ENCODE measurements at places on chromosomes 6 and 20.

- no peak for DNase-seq
Observed at GRCh38 chr6:108739496-108740330, 108.5 kb upstream of the ARMC2 start.

DNA sequence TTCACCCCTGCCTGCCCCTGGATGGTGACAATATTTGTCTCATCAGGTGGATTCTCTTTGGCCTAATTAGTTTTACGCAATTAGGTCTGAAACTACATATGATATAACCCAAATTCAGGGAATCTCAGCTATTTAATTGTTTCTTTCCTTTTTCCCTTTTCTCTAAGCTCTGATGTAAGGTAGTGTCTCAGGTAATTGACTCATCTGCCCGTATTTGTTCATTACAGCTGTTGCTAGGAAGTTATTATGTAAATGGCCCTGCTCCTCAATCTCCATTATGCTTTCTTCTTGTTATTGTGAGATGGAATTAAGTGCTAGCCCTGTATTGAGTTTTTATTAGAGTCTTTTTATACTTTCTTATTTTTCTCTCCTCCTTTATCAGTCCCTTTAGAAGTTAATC is 378.2 kb upstream of the ARID1B start:
- no peak for DNase-seq

DNA sequence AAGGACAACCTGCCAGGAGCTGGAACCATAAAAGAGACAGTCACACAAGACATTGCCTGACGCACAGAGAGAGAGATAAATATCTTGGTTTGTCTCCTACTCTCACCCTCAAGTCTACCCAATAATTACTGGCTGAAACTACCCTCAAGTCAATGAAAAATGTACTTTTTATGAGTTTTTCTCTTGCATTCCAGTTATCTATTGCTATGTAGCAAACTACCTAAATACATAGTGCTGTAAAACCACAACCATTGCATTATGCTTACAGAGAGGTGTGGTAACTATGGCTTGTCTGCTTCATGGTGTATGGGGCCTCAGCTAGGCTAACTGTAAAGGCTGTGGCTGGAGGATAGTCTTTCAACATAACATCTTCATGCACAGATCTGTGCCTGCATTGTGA is 247.8 kb downstream of the HAO1 start:
- DNase-seq: no peak

- no peak for DNase-seq
Observed at GRCh38 chr6:128723667-128724066, 159.3 kb upstream of the LAMA2 start.

- no peak for DNase-seq
Observed at GRCh38 chr6:28824793-28825731, 98.7 kb downstream of the TRIM27 start.

DNA sequence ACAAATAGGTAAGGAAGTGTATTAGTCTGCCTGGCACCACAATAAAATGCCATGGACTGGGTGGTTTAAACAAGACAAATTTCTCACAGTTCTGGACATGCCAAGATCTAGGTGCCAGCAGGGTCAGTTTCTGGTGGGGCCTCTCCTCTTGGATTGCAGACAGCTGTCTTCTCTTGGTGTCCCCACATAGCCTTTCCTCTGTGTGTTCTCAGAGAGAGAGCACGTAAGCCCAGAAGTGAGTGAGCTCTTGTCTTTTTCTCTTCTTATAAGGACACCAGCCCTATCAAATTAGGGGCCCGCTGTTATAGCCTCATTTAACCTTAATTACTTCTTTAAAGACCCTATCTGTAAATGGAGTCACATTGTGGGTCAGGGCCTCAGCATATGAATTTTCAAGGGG is 28.3 kb downstream of the SMPDL3A start:
- DNase-seq: no peak

- no peak for DNase-seq
Observed at GRCh38 chr20:58019850-58020625, 208.4 kb downstream of the ANKRD60 start.

DNA sequence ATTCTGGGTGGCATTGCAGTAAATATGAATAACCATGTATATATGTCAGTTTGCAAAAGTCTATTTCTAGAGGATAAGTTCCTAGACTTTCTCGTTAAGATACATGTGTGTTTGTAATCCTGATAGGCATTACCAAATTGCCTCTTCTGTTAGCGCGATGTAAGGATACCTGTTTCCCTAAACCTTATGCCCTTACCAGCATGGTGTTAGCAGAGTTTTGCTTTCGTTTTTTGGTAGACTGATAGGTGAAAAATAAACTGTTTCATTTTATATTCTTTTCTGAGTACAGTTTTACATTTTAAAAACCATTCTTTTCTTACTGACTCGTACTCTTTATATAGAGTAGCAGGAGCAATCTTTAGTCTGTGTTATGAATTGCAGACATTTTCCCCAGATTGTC is 32.3 kb downstream of the SNX9 start:
- no peak for DNase-seq

DNA sequence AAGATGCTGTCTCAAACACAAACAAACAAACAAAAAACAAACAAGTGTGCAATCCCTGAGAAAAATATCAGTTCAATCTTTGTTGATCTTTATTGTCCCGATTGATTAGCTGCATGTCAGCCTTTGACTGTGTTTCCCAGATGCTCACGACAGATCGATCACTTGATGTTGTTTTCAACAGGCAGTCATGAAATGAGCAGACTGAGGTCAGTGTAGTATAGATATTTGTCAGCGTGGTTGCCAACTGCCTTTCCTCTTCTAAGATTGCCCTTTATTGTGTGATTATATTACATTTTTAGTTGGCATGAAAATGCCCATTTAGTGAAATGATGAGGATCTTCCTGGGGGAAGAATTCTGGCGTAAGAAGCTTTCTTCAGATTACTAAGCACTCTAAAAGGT is 25.6 kb downstream of the UTRN start:
- DNase-seq: peak; percentile 44

DNA sequence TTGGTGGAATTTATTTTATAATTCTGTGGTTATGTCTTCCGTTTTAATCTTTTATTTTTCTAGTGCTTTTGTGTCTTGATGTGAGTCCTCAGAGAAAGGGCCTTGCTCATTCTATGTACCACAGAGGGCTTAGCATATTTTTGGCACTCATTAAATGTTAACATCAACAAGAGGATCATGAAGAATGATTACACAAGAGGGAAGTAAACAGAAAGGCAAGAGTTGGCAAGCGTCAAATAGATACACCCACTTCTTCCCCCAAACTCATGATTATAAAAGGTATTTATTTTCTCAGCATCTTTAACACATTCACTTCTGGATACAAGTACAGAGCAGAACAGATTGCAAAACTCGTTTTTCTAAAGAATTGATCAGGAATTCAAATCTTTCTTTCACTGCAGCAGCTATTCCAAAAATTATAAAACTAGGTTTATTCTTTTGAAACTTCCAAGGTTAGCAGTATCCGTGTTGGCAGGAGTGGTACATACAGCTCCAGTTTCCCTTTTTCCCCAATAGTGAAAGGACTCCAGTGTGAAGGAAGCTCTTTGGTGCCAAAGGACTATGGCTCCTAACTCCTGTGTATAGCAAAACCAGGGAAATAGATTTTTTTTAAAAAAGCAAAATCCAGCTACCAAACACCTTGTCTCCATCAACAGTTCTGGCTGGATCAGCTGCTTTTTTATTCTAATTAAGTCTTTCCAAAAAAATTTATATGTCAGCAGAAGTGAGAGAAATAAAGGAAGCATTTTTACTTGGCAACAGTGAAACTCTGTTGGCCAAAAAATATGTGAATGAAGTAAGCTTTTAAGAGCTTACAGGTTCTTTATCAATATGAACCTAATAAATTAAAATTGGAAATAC is 221.9 kb downstream of the ADGRG6 start:
- no peak for DNase-seq

GRCh38 chr6:26156850-26157250 is 69.6 kb downstream of the HFE start:
- DNase-seq: peak; percentile 84

DNA sequence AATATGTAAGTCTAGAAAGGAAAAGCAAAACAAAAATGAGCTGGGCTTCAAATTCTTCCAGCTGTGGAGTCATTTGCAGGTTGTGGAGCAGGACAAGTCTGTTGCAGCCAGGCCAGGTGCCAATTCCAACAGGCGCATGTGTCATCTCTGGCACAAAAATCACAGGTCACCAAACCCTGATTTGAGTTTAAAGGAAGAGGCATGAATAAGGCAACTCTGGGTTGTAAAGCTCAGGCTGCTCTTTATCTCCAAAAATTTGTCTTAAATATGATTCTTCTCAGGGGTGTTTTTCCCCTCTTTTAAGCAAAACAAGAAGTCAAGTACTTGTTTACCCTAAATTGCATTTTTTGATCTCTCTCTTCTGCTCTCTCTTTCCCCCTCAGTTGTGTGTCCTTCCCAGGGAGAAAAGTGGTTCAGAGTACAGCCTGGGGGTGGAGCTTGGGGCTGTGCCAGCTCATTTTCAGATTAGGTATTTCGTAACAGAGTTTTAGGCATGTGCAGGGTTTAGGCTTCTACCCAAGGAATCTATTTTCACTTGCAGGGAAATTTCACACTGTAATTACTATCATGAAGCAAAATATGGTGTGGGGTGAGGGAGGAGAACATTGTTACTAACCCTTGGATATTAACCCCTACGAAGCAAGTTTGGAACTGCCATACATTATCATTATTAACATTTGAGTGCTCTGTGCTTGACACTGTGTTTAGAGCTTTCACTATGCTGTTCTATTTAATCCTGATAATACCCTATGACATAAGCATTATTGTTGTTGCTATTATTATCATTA is 8.3 kb upstream of the NCOA3 start:
- DNase-seq: peak; percentile 68

DNA sequence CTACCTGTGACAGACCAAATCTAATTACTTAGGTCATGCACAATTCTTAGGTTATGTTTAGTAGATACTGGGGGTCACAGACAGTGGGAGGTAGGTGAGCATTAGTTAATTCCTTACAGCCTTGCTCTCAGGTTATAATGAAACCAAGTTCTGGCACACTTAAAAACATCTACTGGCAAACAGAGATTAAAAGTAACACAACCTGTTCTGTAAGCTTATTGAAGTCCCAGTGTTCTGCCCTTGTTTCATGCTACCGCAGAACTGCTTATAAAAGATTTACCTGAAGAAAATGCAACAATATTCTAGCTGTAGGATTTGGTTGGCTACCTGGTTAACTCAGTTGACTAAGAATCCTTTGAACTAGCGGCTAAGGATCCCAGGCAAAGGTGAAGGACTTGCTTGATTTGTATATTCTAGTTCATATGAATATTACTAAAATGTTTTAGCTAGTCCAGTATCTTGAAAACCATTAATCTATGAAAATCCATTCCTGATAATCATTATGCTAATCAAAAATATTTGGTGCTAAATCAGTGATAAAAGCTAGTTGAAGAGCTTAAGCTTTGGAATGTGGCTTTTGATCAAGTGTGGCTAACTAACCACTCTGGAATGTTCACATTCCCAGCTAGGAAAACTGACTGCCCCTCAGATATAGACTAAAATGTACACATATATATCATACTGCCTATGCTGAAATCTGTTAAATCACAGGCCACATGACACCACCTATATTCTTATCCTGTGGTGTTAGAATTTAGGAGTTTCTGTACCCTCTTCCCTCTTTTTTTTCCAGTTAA is 7.2 kb downstream of the PEX3 start:
- DNase-seq: no peak

DNA sequence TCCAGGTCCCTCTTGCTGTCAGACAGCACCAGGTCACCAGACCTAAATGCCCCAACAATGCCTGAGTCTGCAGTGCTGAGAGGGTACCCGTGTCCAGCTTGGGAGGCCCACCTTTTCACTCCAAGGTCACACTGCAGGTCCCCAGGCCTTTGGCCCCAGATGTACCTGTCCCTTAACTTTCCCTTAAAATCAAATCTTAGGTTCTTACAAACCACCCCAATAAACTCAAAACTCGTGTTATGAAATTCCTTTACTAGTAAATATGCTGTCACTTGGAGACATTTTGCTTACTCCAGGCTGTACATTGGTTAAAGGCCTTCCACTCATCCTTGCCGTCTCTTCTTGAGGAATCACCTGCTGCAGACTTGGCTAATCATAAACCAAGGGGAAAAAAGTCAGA is 165.7 kb upstream of the RREB1 start:
- no peak for DNase-seq

DNA sequence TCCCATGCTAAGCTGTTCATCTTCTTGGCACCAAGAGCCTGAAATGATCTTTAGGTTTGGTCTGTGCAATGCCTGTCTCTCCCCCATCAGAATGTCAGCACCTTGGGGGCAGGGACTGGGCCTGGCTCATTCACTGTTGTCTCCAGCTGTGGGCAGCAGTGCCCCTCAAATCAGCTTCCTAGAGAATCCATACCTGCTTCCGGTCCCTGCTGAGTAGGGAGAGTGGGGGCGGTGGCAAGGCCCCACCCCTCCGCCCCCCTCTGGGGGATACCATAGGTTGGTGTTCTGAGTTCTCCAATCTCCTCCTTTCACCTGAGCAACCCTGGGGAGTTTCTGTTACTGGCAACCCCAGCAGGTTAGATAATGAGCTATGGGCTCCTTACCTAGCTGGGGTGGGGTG is 19.2 kb upstream of the SPDEF start:
- no peak for DNase-seq

DNA sequence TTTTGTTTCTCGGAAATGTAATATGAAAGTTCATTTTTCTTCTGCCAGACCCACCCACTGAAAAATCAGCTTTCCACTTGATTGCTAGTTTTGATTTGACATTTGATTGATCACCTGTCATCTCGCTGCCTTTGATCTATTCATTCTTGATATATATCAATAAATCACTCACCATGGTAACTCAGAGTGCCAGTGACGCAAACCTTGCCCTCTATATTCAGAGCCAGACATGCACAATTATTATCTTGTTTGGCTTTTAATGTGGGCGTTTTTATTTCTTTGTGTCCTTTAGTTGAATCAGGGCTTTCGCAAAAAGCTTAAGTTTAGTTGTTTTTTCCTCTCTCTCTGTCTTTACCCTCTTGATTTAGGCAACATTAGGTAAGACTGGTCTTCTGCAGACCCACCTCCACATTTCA is 2.0 kb downstream of the TSHZ2 start:
- no peak for DNase-seq

GRCh38 chr6:6694825-6695624 is 106.5 kb downstream of the LY86 start:
- DNase-seq: no peak

DNA sequence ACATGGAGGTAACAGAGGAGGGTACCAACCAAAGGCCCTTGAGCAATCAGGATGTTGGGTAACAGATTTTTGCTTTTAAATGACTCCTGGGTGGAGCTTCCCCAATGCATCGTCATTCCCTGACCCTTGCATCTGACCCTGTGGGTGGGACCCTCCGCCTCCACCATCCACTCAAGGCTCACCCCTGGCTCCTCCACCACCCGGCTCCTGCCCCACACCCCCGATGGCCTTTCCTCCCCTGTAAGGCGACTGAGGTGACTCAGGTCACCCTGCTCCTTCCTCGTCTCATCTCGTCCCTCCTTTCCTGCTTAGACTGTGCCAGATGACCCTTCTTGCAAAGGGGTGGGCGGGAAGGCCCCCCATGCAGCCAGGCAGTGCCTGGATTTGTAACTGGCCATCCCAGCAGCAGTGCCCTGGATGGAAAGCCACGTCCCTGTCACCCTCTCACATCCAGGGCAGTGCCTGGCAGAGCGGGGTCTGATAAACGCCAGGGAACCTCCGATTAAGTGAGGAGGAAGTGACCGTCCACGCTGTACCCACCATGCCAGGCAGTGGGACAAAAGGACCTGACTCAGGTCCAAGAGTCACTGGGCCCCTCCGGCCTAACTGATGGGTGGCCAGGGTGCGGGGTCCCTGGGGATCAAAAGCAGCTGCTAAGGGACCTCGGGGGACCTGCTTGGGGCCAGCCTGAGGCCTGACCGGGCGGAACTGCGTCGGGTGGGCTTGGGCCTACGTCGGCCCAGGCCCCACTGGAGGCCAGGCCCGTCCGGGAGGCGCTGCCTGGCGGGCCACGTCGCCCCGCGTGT is 624 bp upstream of the NPEPL1 start:
- DNase-seq: no peak

Data from activated CD8-positive, alpha-beta T cell treated with anti-CD3 and anti-CD28 coated beads, Interleukin-2, amount 10 ng/mL, durations not matched to agents 7 days and 5 days (primary cell).